ENCODE measurements at places on chromosomes 5 and 9.
A peak's percentile ranks its signal among the peaks of the same experiment; 100 is the strongest.

GRCh38 chr9:88824711-88825110, 166.6 kb upstream of the S1PR3 start:
- DNase-seq = no peak

DNA sequence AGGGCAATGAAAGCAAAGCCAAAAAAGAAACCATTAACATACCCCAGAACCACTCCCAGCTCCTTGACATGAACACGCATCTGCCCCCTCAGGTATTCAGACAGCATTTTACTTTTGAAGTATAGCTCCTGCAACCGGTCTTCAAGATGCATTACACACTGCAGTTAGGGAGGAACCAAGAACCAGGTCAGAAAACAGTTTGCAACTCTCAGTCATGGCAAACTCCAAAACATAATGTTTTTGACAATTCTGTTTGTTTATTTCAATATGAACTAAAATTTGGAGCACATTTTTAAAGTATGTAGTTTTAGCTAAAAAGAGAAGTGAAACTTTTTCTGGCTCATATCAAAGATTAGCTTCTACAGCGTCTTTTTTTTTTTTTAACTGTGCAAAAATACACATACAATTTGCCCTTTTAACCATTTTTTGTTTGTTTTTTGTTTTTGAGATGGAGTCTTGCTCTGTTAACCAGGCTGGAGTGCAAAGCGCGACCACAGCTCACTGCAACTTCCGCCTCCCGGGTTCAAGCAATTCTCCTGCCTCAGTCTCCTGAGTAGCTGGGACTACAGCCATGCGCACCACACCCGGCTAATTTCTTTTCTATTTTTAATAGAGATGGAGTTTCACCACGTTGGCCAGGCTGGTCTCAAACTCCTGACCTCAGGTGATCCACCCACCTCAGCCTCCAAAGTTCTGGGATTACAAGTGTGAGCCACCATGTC, 12.2 kb upstream of the RAPGEF6 start:
- no peak for DNase-seq

GRCh38 chr9:122056484-122056883, 36.6 kb downstream of the TTLL11 start:
- no peak for DNase-seq

DNA sequence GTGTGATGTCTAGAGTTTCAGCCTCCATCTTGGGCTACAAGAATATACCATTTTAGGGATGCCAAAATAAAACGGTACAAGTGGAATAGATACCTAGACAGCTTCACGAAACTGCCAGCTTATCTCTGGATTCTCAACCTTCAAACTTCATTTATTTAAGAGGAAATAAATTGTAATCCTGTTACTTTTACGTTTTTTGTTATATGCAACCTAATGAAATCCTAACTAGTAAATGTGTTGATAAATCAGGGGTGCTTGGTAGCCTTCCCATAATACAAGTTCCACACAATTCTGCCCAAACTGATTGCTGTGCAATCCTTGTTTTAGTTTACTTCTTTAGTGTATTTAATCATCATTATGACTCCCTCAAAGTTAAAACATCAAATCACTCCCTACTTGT, 75.5 kb downstream of the SSBP2 start:
- DNase-seq = no peak

DNA sequence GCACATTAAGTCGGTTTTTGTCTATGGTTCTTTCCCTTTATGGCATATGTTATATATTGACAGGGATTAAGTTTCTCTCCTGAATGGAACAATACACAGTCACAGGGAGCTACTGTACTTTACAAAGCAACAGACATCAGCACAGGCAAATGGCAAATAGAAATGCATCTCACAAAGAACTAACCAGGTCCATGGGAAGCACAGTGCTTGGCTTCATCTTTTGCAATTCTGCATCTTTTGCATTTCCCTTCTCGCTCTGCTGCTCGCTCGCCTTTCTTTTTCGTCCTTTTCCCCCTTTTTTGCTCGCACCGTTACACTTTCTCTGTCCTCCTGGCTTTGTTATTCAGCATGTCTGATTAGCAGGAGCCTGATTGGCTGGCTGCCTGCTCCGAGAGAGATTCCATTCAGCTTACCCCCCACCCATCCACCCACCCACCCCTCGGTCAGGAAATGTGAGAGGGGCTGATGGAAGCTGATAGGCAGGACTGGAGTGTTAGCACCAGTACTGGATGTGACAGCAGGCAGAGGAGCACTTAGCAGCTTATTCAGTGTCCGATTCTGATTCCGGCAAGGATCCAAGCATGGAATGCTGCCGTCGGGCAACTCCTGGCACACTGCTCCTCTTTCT, at the start of gene ADAMTSL1:
Gene ADAMTSL1, plus strand, starts transcription at position 502 of the 628 bp plus-strand sequence. Its CDS starts 80 bp downstream, at position 582.
- DNase-seq = no peak

DNA sequence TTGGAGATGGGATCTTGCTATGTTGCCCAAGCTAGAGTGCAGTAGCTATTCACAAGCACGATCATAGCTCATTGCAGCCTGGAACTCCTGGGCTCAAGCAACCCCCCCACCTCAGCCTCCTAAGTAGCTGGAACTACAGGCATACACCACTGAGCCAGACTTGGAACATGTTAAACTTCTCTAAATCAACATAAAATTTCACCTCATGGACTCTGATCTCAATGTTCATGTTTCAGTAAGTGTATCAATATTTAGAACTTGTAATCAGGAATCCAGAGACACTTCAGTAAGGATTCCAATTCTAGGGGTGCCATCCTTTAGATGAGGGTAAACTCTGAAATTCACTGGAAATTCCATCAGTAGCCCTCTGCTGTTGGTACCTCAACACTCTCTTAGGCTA, 6.8 kb downstream of the GNE start:
- DNase-seq = no peak

DNA sequence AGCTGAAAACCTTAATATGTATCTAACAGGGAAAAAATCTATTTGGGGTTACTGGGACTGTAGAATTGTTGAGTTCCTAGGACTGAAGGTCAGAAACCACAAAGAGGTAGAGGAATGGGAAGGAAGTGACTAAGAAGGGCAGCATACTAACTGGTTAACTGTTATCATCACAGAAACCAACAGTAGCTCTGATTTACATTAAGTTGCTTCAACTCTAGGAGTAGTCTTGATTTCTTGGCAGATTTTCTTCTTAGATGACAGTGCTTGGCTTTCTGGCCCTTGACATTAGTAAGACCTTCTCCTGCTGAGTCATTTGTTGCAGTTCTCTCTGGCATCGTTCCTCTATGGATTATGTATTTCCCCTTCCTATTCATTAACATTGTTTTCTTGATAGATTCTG, 116.1 kb upstream of the RASA1 start:
- no peak for DNase-seq

GRCh38 chr5:95848701-95849100, 26.2 kb upstream of the GLRX start:
- DNase-seq = no peak

GRCh38 chr5:27392716-27393115, 354.3 kb upstream of the CDH9 start:
- DNase-seq = no peak

- DNase-seq = no peak
Measured at GRCh38 chr9:90169490-90169889, 473.1 kb downstream of the DIRAS2 start.

GRCh38 chr9:27154908-27155307, 45.9 kb downstream of the TEK start:
- no peak for DNase-seq

DNA sequence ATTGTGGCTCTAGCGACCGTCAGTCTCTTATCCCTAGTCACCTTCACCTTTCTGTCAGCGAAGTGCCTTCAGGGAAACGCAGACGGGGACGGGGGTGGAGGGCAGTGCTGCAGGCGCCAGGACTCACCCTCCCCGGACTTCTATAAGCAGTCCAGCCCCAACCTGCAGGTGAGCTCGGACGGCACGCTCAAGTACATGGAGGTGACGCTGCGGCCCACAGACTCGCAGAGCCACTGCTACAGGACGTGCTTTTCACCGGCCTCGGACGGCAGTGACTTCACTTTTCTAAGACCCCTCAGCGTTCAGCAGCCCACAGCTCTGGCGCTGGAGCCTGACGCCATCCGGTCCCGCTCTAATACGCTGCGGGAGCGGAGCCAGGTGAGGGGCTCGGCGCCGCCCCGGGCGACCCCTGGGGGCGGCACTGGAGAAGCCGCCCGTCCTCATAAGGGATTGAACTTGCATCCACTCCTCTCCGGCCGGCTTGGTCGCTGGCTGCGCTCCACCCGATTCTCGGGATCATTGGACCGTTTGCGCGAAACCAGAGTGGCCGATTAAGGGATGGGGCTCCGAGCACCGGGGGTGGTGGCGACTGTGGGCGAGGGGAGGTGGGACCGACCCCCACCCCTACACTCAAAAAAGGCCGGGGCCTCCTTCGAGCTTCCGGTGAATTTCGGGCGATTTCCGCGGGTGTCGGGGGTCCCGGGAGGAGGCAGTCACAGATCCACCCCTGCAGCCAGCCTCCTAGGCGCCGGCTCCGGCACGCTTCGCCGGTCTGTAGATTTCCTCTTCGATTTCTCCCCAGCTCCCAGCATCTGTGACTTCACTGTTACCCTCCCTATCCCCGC, 2.7 kb downstream of the PCDHGC5 start:
- DNase-seq = no peak

DNA sequence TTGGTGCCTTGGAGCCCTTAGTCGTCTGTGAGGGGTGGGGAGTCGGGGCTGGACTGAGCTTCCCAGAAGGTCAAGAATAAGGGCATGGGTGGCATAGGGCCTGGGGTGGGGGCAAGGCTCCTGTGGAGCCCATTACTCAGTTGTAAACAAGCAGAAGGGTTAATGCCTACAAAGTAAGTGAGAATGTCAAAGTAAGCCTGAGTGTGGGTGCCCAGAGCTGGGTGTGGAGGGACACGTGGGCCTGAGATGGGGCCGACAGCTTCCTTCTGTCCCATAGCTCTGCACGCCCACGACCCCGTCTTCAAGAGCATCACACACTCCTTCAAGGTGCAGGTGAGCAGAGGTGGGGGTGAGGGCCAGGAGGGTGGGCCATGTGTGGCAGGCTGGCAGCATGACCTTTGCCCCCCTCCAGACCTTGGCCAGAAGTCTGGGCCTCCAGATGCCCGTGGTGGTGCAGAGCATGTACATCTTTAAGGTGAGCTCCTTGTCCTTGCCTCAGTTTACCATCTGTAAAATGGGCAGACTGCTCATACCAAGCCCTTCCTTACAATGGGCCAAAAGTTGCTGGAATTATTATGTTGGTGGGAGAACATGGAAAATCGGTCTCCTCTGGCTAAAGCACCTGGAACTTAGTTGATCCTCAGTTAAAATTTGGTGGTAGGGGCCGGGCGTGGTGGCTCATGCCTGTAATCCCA, 11.1 kb downstream of the DOLK start:
- DNase-seq = no peak

DNA sequence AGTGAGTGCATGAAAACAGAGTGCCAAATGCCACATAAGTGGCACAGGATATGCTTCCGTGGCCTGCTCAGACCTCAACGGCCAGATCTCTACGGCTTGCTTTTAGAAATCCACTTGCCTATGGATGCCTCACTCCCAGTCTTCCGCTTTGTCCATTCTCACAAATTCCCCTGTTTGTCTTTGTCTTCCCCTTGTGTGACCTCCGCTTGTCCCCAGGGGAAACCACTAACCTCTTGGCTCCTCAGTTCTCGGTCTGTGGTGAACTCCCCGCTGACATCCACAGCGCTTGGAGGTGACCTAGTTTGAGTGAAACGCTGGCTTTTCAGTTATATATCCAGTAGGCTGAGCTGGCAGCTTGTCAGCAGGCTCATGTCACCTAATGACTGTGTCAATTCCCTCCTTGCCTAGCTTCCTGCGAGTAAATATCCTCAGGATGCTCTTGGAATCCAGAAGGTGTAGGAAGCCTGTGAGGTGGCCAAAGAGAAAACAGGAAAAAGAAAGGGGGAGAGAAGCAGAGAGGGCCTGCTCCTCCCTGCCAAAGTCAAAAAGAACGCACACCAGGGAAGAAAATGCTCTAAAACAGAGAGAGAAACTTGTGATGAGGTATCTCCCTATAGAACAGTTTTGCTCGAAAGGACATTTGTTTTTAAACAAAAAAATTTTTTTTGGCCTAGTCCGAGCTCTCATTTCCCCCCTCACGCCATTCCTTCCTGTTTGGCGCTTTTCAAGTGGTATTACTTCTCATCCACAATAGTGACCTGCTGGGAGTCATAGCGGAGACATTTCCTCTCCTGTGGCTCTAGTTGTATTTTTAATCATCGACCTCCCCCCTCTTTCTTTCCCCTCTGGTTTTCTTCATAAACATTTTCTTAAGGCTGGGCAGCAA, 101.6 kb upstream of the SPRY4 start:
- peak; percentile 42 for DNase-seq

- DNase-seq = no peak
Measured at GRCh38 chr9:93891549-93892310, 63.4 kb downstream of the BARX1 start.

- no peak for DNase-seq
Measured at GRCh38 chr5:158349987-158350386, 491.0 kb upstream of the CLINT1 start.

GRCh38 chr5:142325725-142326479, 1.1 kb upstream of the SPRY4 start:
- no peak for DNase-seq

GRCh38 chr5:180611140-180611850, 20.0 kb upstream of the SCGB3A1 start:
- DNase-seq = no peak

GRCh38 chr5:7869474-7870136, 657 bp downstream of the MTRR start:
- DNase-seq = peak; percentile 18

- no peak for DNase-seq
Measured at GRCh38 chr9:73118286-73118685, 33.4 kb upstream of the ANXA1 start.

DNA sequence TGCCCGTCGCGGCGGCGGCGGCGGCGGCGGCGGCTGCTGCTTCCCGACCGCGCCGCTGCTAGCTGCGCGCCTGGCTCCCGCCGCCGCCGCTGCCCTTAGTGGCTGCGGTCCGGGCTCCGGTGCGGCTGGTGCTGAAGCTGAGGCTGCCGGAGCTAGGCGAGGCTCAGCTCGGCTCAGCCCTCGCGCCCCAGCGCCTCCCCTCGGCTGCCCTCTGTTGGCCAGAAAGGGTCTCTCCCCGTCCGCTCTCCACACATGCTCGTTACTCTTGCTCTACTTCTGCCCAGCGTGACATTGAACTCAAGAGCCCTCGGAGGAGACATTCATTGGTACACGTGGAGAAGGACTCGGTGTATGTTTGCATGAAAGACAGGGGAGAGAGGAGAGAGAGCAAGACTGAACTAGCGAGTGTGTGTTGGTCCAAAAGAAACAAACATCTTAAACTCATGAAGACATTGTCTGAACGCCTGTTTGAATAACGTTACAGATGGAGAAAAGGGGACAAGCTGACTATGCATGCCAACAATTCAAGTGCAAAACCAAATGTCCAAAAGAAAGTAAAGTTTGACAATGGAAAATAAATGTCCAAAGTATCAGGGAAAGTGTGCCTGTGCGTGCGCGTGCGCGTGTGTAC, at the start of gene HCN1:
Gene HCN1, minus strand, starts transcription at position 175 of the 631 bp plus-strand sequence.
- no peak for DNase-seq

- DNase-seq = no peak
Measured at GRCh38 chr9:117860849-117861248, 156.6 kb downstream of the TLR4 start.

- no peak for DNase-seq
Measured at GRCh38 chr5:98934546-98934945, 5.7 kb upstream of the CHD1 start.

Measured in activated T-helper 9 cell treated with anti-CD3 and anti-CD28 coated beads, Interleukin-2, amount 50 U/mL, for 16 hours (primary cell).